Kidney epithelial cell (primary cell): ENCODE measurements at places on chromosomes 12 and 14.

DNA sequence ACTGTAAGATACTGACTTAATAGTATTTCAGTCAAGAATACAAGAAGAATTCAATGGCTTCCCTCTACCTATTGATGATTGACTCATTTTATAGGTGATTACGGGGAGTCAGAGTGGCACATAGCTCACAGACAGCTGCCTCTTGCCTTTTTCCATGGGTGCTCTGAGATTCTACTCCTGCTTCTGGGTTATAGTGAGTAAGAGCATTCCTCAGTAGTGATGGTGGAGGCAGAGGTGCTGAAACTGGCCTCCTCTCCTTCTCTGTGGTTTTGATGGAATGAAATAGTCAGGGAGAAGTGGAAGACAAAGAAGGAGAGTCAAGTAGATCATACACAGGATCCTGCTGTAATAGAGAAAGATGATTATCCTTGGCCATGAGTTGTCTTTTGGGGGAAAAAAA is 438.2 kb upstream of the FAR2 start:
- DNase-seq = peak; percentile 25

DNA sequence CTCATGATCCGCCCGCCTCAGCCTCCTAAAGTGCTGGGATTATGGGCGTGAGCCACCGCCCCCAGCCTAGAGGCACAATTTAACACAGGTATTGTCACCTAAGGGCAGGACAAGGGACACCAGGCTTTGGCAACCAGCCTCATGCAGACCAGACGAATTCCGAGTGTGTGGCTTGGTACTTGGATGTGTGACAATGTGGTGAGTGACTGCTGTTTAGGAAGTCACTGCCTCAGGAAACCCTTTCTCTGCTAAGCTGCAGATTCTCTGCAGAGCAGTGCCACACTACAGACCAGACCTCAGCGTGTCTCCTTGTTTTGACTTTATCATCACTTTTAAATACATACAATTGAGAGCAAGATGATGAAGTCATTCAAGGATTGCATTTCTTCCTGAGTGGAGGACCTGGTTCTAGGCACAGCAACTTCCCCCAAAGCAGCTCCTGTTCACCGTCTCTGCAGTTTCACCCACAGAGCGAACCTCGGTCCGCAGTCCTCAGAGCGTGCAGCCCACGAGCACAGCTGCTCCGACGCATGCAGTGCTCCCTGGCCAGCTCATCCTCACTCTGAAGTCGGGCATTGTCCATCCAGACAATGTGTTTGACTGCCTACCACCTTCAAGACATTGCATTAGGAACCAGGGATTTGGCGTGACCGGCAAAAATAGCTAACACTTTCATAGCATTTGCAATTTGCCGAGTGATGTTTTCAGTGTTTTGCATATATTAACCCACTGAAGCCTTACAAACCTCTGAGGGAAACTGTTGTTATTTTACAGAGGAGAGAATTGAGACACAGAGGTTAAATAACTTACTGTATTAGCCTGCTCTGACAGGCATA is 235.2 kb downstream of the CHST11 start:
- DNase-seq = no peak

- DNase-seq = peak; percentile 48
These were observed 37.7 kb upstream of the FOXJ2 start for GRCh38 chr12:7994731-7995205.

DNA sequence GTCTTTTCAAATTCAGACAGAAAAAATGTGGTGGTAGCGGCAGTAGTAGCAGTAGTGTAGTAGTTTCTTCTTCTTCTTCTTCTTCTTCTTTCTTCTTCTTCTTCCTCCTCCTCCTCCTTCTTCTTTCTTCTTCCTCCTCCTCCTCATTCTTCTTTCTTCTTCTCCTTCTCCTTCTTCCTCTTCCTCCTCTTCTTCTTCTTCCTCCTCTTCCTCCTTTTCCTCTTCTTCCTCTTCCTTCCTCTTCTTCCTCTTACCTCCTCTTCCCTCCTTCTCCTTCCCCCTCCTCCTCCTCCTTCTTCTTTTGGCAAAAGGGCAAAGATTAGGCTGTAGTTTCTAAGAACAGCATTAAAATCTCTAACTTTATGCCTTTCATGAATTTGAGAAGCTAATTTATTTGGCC is 59.6 kb upstream of the INSM2 start:
- DNase-seq = no peak

- peak; percentile 86 for DNase-seq
These were observed 32.6 kb upstream of the CD9 start for GRCh38 chr12:6167327-6168280.

DNA sequence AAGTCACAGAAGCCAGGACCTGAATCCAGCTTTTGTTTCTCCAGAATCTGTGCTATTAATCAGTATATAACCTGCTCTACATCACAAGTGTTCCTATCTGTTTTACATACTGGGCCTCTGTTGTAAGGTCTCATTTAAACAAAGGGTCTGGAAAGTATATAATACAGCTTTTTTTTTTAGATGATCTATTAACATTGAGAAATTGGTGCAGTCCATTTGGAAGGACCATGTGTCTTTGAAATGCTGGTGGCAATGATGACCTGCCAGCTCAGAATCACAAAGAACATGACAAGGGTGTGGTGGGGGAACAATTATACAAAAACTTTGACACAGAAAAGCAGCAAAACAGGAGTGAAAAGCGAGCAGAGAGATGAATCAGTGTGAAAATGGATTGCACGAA is 164.6 kb downstream of the PPM1H start:
- no peak for DNase-seq

DNA sequence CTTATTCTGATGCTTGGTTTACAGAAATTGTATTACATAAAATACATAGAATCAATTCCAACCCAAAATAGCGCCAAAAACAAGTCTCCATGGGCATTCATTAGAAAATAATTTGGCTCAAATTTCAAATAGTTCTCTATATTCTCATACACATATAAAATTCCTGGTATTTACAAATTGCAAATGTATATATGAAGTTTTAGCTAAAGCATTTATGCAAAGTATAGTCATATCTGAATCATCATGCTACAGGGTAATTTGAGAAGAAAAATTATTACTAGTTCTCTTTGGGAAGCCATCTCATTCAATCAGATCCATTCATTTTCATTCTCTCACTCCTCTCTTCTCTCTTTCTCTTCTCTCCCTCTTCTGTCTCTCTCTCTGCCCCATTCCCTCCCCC is 257.8 kb downstream of the DPF3 start:
- DNase-seq = no peak

DNA sequence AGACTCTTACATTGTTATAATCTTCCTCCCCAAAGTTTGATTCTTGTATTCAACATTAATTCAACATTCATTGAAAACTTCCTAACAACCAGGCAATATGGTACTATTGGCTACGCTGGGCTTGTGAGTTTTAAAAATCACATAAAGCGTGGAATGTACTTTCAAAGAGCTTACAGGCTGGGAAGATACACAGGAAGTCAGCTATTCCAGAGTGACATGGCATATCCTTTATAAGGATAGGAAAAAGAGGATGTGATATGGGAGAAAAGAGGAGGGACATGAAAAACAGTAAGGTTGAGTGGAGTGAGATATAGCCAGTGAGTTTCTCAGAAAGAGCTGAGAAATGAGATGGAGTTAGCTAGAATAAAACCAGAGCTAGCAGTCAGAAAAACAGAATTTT is 103.6 kb upstream of the ATF7IP start:
- DNase-seq = no peak

- no peak for DNase-seq
These were observed 4.2 kb downstream of the PTPN6 start for GRCh38 chr12:6955108-6956020.

- no peak for DNase-seq
These were observed 9.4 kb downstream of the DHX37 start for GRCh38 chr12:124979568-124979967.

DNA sequence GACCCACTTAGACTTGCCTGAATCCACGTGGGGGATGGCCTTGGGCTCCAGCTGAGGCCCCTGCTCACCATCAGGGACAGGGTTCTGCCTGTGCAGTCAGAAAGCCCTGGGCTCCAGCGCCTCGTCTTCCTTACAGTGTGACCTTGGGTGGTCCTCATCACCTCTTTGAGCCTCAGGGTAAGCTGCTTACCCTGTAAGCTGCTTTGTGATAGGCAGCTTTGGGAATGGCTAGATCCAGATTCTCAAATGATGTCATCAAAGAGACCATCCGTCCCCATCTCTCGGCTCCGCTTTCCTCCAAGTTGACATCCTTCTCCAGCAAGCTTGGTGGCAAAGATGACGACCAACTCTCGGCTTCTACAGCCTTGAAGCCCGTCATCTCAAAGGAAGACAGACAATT is 127.0 kb downstream of the ADCK1 start:
- DNase-seq = no peak

GRCh38 chr14:45290547-45290946 is 37.5 kb upstream of the MIS18BP1 start:
- DNase-seq = no peak

DNA sequence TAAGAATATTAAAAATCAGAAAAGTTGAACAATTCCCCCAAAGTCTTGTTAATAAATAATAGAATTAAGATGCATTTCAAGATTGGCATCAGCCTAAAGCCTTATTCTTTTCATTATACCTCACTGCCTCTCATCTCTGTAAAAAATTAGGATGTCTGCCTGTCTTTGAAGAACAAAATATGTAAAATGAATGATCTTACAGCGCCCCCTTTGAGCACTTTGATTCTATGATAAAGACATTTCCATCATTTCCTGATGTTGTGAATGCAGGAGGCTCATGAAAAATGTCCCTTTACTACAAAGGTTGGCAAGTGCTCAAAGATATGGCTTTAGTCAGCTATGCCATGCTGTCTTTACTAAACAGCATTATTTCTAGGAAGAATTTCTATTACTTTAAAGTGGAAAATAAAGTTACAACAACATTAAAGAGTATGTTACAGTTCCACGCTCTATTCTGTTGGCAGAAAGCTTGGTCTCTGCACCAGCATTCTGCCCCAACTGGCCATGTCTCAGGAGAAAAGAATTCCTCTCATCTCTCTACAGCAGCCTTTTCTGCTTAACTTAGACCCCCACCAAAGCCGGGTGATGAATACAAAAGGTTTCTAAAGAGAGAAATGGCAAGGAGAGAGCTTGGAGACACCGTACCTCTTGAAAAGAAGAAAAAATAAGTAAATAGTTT is 95.1 kb downstream of the LLPH start:
- no peak for DNase-seq

DNA sequence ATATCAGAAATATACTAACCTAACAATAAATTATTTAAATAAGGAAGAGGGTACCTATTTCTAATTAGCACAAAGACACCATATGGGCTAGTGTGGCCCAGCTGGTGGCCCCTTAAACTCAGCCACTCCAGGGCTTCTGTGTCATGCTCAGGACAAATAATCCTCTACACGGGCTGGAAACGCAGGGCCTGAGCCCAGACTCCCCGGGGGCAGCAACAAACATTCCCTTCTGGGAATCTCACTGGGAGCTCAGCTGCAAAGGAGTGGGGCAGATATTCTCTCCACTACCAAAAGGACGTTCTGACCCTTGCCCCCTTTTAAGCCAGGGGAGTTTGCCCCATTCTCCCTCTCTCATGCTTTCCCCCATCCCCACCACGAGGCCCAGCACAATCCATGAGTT is 43.7 kb upstream of the ELK3 start:
- no peak for DNase-seq

- no peak for DNase-seq
These were observed 3.7 kb upstream of the NECAP1 start for GRCh38 chr12:8078398-8078797.

DNA sequence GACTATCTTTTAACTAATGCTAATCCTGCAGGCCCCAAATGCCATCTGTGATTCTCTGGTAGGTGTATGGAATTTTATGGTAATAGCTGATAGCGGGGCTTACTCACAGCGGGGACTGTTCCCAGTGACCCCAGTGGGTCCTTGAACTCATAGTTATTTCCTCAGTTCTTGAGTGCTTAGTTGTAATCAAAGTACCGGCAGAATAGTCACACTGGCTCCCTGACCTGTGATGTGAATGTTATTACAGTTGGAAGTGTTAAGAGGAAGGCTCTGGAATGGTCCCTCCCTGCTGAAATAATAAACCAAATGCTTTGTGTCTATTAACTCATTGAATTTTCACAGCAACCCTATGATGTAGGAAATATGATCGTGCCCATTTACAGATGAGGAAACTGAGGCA is 78.3 kb downstream of the NDUFA12 start:
- no peak for DNase-seq

GRCh38 chr12:19110221-19110940 is 19.2 kb upstream of the PLEKHA5 start:
- no peak for DNase-seq

DNA sequence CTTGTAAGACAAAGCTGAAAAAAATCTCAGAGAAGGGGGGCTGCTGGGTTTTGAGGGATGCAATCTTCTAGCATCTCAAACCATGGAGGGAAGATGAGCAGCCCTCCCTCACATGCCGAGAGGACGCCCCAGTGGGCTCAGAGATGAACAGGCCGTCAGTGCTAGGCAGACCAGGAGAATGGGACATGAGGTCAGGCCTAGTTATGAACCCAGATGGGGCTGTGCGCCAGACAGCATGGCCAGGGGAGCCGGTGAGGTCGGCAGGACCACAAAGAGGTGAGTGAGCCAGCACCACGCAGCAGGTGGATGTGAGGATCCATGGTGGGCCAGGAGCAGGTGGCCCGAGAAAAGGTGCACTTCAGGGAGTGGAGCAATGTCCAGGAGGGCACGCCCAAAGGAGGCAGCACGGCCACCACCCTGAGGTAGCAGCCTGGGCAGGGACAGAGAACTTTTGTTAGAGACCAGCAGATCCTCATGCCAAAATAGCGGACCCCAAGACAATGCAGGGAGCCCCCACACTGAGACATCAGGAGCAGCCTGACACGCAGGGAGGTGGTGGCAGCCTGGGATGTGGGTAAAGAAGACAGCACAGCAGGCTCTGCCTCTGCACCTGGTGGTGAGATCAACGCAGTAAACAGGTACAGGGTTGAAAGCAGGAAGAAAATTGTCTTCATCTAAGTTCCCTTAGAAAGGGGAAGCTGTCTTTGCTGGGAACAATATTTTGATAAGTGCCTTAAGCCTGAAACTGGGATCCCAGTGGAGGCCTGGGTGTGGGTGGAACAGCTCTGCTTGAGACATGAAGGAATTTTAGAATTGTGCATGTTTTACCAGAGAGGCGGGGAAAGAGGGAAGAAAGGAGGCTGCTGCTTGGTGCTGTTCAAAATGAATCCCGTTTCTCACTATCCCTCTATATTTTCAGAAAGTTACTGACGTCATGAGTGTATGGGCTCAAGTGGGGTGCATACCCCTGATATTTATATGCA is 17.8 kb upstream of the MCRS1 start:
- DNase-seq = no peak

DNA sequence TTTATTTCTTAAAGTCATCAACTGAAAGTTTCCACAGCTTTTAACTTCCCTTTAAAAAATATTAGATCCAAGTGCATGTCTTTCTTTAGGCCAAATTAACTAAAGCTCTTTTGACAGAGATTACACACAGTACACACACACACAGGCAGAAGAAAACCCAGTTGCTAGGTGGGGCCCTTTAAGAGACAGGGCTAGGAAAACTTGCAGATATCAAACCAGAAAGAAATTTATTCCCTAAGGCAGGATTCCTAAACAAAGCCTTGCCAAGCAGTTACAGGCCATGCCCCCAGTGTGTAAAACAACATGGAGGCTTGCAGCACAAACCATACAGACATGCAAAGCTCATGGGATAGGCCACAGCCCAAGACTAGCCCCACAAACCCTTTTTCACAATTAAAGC is 123.4 kb downstream of the FSCB start:
- no peak for DNase-seq
